ENCODE measurements at places on chromosomes 2 and 18.

GRCh38 chr18:44699572-44700261 lies 19.0 kb downstream of the SETBP1 start:
- DNase-seq, result no peak

DNA sequence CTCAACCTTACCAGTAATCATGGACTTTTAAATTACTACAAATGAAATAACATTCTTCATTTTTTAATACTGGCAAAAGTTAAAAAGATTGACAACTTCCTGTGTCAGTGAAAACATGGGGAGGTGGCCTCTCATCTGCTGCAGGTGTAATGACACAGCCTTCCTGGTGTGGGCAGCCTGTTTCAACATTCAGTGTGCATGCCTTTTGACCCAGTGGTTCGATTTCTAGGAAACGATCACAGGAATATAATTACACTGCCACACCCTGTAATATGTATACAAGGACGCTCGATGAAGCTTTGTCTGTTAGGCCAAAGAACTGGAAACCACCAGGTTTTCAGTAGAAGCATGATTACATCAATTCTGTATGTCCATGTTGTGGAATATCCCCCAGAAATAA lies 68.7 kb downstream of the MTHFD2 start:
- DNase-seq, result peak; percentile 49

GRCh38 chr2:173983391-173983871 lies 18.3 kb upstream of the SP3 start:
- no peak for DNase-seq

- DNase-seq, result no peak
Measured at GRCh38 chr2:70141902-70142589, 48.8 kb downstream of the C2orf42 start.

DNA sequence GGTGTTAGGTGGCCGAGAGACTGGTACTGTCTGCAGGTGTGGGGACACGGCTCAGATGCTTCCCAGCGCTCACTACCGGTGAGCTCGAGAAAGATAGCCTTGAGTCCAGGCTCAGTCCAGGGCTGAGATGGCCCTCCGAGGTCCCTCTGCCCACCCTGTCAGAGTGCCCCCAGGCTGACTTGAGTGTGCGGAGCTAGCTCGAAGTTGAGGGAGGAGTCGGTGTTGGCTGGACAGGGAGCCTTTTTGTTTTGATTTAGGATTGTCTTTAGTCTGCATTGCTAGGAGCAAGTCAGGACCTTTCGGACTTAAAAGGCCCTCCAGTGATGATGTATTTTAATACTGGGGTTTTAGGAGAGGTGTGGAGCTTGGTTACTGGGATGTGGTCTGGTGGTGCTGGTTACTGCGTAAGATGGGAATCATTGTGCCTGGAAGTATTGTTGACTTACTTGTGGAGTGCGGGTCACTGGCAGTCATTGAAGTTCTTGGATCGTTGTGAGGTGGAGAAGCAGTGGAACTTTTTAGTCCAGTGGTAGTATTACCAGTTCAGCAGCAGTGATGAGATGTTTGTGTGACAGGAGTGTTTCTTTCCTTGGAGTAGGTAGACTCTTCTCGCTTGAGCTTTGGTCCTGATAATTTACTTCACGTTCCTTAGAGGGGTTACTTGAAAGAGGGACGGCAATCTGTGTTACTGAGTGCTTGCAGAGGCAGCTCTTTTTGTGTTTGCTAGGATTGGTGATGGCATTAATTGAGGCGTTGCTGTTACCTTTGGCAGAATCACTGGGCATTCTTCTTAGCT lies 633 bp downstream of the KIAA1328 start:
- peak; percentile 33 for DNase-seq

- no peak for DNase-seq
Measured at GRCh38 chr2:109162999-109163398, 34.0 kb downstream of the SH3RF3 start.

GRCh38 chr2:220586980-220587530 lies 959.6 kb downstream of the SLC4A3 start:
- no peak for DNase-seq

- no peak for DNase-seq
Measured at GRCh38 chr2:241197947-241198346, 9.5 kb downstream of the ANO7 start.

Data from bronchial epithelial cell (primary cell).